Osteocyte (in vitro differentiated cells): ENCODE measurements at places on chromosomes 6 and 20.

DNA sequence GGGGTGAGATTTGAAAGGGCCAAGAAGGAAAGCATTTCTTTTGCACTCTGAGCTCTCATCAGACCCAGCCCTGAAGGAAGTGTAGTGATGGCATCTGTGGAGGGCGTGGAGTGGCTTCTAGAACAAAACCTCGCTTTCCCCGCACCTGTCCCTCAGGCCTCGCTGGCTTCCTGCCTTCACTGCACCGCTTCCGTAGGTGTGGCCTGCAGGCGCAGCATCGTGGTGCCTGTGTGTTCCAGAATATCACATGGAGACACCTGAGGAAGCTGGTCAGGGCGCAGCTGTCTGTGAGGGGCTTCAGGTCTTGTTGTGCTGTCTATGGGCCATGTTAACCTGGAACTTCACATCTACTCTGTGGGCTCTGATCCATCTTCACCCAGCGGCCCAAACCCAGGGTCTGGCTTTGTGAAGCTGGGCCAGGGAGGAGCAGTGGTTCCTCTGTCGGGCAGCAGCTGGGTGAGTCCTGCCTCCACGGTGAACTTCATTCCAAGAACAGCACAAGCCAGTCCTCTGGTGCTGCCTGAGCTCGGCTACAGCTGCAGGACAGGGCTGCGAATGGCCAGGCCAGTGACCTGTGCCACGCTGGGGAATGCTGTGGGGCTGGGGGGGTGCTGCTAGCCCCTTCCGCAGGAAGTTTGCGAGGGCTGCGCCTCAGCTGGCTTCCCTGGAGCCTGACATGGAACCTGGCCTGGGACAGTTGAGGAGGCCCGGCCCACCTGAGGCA is 40.9 kb downstream of the DSTN start:
- DNase-seq, result no peak

GRCh38 chr20:19621072-19621471 is 137.0 kb upstream of the RIN2 start:
- DNase-seq, result no peak

- DNase-seq, result no peak
Measured at GRCh38 chr6:65708162-65708561, 1.1 kb upstream of the EYS start.

- DNase-seq, result no peak
Measured at GRCh38 chr6:43807228-43808061, 37.4 kb downstream of the VEGFA start.

DNA sequence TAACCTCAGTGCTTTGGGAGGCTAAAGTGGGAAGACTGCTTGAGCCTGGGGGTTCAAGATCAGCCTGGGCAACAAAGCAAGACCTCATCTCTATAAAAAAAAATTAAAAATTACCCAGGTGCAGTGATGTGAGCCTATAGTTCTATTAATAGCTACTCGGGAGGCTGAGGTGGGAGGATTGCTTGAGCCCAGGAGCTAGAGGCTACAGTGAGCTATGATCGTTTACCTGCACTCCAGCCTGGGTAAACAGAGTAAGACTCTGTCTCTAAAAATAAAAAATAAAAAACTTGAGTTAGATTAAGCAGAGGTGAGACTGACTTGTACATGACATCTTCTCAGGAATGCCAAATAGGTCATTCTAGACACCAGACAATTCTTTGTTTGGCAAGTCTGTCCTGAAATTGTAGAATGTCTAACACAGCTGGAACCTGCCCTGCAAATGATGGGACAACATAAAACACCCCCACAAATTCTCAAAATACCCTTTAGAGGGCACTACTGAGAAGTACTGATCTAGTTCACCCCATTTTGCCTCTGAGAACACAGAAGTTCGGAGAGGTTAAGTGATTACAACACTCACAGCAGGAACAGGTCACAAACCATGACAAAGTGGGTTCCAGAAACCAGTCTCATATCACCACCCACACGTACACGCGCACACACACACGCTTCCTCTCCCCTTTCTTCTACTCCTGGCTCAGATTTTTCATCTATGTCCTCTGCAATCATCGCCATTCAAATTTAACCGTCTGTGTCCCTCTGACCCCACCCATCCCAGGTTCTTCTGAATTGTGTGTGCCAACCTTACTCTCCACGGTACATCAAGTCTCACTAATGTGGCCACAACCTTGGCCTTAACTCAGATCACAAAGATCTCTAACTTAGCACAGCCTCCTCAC is 38.3 kb downstream of the ARHGAP18 start:
- DNase-seq, result no peak

- no peak for DNase-seq
Measured at GRCh38 chr20:48831718-48832404, 4.1 kb upstream of the PREX1 start.
